ENCODE measurements at places on chromosomes 11 and 22.

DNA sequence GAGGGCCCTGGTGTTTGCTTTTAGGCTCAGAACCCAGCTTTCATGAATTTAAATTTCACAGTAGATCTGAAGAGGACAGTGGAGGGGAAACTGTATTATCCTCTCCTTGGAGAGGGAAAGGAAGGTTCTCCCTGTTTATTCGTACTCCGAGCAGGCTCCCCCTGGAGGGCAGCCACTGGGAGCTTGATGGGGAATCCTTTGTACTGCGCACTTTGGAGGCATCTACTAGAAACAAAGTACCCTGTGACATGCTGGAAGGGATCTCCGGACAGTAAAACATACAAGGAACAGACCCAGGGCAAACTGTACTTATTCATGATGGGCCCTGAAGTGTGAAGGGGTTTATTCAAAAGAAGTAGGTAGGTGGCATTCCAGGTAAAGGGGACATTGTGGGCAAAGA is 27.2 kb downstream of the NAV2 start:
- no peak for DNase-seq

DNA sequence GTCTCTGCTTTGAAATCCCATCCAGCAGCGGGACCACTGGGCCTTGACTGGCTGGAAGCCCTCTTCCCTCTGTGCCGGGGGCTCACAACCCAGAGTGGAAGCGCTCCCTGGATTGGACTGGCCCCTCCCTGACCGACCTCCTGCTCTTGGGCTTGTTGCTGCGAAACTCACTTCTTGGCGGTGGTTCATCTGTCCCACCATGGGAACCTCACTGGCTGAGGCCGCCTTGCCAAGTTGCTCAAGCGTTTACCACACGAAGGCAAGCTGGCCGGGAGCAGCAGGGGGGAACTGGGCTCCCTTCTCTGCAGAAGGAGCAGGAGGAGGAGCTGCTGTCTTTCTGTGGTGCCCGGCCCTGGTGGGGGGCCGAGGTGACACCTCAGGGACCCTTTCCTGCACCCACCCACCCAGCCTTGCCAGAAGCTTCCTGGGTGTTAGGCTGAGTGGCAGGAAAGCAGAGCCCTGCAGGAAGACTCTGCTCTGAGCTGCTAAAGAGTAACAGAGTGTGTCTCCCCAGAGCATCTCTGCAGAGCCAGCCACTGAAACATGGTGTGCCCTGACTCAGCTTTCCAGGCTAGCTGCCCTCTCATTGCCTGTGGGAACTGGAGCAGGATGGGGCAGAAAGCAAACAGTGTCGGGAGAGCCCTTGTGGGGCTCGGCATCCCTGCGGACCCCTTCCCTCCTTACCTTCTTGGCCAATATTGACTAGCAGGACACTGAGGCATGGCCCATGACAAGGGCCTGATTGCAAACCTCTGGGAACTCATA is 88.5 kb upstream of the ALX4 start:
- DNase-seq, result no peak

GRCh38 chr22:30423301-30423958 is 2.1 kb upstream of the MTFP1 start:
- no peak for DNase-seq

DNA sequence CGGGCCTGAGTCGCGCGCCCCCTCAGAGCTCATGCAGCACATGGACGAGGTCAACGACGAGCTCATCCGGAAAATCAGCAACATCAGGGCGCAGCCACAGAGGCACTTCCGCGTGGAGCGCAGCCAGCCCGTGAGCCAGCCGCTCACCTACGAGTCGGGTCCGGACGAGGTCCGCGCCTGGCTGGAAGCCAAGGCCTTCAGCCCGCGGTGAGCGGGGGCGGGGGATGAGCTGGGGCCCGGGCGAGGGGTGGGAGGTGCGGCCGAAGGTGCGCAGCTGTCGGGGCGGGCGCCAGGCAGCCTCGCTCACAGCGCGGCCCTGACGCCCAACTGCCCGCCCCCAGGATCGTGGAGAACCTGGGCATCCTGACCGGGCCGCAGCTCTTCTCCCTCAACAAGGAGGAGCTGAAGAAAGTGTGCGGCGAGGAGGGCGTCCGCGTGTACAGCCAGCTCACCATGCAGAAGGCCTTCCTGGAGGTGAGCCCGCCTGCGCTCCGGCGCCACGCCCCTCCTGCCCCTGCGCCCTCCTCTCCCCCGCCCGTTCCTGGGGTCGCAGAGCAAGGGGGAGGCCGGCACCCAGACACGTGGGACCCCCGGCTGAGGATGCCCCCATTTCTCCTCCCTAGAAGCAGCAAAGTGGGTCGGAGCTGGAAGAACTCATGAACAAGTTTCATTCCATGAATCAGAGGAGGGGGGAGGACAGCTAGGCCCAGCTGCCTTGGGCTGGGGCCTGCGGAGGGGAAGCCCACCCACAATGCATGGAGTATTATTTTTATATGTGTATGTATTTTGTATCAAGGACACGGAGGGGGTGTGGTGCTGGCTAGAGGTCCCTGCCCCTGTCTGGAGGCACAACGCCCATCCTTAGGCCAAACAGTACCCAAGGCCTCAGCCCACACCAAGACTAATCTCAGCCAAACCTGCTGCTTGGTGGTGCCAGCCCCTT is 20.5 kb downstream of the EPS8L2 start:
- peak; percentile 60 for DNase-seq

- DNase-seq, result no peak
Observed at GRCh38 chr11:72631806-72632731, 42.2 kb downstream of the PDE2A start.

GRCh38 chr11:91272089-91272488 is 952.5 kb upstream of the FAT3 start:
- no peak for DNase-seq

- peak; percentile 63 for DNase-seq
Observed at GRCh38 chr22:36221799-36222751, 17.3 kb downstream of the APOL2 start.

DNA sequence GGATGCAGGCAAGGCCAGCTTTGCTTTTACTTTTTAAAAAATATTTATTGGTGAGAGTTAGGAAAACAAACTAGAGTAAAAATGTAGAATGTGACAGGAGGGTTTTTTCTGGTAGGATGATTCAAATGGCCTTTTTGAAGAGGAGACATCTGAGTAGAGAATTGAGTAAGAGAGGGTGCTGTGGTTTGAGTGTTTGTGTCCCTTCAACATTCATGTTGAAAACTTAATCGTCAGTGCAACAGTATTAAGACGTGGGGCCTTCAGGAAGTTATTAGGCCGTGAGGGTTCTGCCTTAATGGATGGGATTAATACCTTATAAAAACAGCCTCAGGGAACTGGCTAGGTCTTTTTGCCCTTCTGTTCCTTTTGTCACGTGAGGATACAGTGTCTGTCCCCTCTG is 288.8 kb upstream of the C11orf87 start:
- DNase-seq, result no peak

DNA sequence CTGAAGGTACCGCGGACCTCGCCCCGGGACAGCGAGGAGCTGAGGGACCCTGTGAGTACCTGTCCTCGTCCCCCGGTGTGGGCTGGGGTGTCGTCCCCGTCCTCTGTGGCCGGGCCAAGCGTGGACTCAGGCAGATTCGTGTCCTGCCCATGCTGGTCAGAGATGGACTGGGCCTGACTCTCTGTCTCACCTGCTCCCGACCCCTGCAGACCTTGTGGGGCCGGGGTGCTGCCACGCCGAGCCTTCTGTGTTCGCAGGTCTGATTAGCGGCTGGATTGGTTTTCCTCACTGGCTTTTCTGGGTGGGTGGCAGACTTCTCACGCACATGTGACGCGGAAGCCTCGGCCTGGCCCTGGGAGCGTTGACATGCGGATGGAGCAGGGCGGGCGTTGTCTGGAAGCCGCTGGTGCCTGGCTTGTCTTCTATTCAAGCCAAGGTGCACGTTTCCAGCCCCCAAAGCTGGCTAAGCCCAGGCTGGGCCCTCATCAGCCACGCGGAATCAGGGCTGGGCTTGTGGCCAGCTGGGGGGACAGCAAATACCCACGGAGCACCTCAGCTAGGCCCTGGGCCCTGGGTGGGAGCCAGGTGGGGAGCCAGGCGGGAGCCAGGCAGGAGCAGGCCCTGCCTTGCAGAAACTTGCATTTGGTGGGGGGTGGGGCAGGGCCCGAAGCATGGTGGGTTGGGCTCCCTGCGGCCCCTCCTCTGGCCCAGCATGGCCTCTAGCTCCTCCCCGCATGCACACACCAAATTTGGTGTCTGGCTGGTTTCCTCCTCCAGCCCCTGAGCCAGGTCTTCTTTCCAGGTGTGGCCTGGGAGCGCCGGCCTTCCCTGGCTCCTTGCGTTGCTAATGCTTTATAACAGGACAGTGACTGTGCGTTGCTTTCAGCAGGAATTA is 7.0 kb downstream of the GRAMD4 start:
- DNase-seq, result no peak

- DNase-seq, result no peak
Observed at GRCh38 chr11:99177446-99177845, 156.7 kb downstream of the CNTN5 start.

- no peak for DNase-seq
Observed at GRCh38 chr11:125952973-125953372, 7.1 kb downstream of the VSIG10L2 start.

- DNase-seq, result no peak
Observed at GRCh38 chr11:19316434-19316833, 75.7 kb upstream of the E2F8 start.

- DNase-seq, result no peak
Observed at GRCh38 chr11:60314635-60315321, 12.3 kb upstream of the MS4A6E start.

DNA sequence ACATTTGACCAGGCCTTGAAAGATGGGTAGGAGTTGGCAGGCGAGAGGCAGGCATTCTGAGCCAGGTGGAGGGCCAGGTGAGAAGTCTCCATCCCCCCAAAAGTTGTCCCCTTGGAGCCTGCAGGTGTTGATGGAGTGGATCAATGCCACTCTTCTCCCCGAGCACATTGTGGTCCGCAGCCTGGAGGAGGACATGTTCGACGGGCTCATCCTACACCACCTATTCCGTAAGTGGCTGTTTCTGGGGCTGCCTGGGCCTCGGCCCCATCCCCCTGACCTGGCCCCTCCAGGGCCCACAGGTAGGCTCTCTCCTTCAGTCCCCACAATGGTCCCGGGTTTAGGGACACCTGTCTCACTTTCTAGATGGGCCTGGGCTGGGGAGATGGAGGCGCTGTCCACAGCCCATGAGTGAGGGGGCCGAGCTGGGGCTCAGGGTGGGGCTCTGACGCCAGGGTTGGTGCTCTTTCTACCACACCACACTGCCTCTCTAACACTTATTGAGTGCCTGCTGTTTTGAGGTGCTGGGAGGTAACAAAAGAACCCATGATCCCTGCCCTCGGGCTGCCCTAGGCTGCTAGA is 7.0 kb downstream of the PARVG start:
- no peak for DNase-seq

DNA sequence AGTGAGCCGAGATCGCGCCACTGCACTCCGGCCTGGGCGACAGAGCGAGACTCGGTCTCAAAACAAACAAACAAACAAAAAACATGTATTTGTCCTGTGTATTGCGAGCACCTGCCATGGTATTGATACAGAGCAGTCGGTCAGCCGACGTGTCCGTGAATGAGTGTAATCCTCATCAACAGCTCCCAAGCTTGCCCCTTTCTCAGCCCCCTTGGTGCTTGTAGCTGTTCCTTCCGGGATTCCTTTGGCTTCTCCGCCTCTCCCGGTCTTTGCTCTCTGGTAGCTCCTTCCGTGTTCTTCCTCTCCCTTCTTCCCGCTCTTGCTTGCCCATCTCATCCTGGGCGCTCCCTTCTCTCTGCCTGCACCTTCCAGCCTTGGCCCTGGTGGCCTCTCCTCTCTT is 10.9 kb downstream of the ZNF74 start:
- DNase-seq, result no peak

DNA sequence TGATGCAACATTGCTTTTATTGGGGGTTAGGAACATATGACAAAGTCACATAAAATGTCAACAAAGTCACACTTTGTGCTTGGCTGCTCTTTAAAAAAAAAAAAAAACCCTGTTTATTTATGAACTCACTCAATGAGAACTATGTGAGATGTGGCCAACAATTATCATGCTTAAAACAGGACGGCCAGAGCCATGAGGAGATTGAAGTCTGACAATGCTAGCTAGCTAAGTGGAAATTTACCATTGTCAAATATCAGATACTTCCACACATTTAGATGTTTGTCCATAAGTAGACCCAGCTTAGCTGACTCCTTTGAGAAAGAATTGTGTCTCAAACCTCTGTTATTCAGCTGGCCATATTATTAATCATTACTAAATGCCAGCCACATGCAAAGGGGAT is 26.9 kb downstream of the BLID start:
- DNase-seq, result no peak

DNA sequence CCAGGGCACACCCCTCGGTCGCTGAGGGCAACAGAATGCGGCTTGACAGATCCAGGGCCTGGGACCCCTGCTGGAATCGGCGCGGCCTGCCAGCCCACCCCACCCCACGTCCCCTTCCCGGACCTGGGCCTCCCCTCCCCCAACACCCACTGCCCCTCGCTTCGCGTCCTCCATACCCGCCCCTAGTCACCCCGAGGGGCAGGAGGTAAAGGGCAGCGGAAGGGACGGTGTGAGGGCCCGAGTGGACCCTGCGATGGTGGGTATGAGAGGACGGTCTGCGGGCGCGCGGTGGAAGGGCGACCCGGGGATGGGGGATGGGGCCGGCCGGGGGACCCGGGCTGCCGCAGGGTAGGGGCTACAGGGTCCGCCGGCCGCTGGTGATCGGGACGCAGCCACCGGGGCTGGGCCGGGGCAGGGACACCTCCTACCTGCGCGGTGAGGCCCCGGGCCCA is 311 bp downstream of the APBB1 start:
- DNase-seq, result no peak

- DNase-seq, result no peak
Observed at GRCh38 chr11:115193914-115194801, 310.1 kb downstream of the CADM1 start.

- DNase-seq, result no peak
Observed at GRCh38 chr11:130916910-130917309, 631 bp upstream of the SNX19 start.

GRCh38 chr11:108364159-108364558 is 103.2 kb downstream of the C11orf65 start:
- DNase-seq, result no peak

DNA sequence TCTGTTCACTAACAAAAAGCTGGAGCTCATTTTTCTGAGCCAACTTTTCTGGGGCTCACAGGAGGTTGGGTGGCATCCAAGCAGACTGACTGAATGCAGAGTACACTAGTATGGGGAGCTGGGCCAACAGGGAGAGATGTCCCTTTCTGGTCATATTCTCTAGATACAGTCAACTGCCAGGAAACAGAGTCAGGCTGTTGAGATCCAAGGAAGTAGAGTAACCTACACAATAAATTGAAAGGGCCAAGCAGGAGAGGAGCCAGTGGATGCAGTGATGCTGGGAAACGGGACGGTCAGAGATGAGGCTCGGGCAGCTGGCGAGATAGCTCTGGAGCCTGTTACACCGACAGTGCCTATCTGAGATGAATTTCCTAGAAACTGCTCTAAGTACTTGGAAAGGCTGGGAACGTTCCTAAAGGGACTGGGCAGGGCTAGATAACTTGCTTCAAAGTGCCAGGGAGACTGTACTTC is 71.1 kb downstream of the LARGE2 start:
- DNase-seq, result no peak

GRCh38 chr11:77783025-77783424 is 37.5 kb downstream of the RSF1 start:
- no peak for DNase-seq

- DNase-seq, result no peak
Observed at GRCh38 chr11:134768463-134768862, 356.4 kb upstream of the B3GAT1 start.
